Activated naive CD4-positive, alpha-beta T cell (primary cell): ENCODE measurements at places on chromosomes 2 and 18.

- DNase-seq: no peak
Observed at GRCh38 chr2:180208841-180209240, 201.7 kb upstream of the CWC22 start.

- DNase-seq: no peak
Observed at GRCh38 chr18:55794288-55795052, 206.5 kb upstream of the TCF4 start.

- no peak for DNase-seq
Observed at GRCh38 chr18:31977270-31977872, 34.4 kb upstream of the TRAPPC8 start.

- no peak for DNase-seq
Observed at GRCh38 chr2:39494784-39495251, 57.7 kb upstream of the MAP4K3 start.

DNA sequence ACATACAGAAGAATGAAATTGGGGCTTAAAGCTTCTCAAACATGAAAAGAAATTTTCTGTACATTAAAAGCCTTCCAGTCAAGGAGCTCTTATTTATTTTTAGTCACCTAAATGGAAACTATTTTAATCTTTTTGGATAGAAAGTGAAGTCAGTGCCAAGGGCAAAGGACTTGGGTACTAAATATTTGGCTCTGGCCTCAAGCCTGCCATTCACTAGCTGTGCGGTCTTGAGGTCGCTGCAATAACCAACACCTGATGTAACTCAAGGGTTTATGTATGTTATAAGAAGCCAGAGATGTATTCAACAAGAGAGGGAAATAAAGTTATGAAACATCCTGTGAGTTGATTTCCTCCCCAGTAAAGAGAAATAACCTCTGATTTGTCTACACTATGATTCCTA, 49.5 kb upstream of the LRATD1 start:
- no peak for DNase-seq

DNA sequence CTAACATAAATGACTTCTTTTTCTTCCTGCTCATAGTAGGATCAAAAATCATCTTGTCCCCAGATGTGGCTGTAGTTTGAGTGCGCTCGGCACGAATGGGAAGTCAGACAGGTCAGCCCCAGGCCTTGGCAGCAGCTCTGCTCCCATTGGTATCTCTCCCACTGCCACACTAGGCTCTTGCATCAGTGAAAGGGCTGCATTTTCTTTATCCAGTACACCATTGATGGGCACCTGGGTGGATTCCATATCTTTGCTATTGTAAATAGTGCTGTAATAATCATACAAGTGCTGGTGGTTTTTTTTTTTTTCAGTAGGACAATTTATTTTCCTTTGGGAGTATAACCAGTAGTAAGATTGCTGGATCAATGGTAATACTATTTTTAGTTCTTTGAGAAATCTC, 865.5 kb downstream of the CCDC85A start:
- DNase-seq: no peak

- DNase-seq: no peak
Observed at GRCh38 chr2:241116606-241117560, 14.8 kb upstream of the MTERF4 start.

- DNase-seq: no peak
Observed at GRCh38 chr2:145861940-145862339, 1342.0 kb upstream of the ZEB2 start.

- no peak for DNase-seq
Observed at GRCh38 chr18:36203360-36203895, 16.1 kb downstream of the MOCOS start.

- no peak for DNase-seq
Observed at GRCh38 chr2:134586326-134586965, 132.4 kb downstream of the TMEM163 start.

- DNase-seq: no peak
Observed at GRCh38 chr2:19224011-19224410, 134.4 kb downstream of the OSR1 start.

GRCh38 chr18:8835521-8835953, 130.2 kb downstream of the MTCL1 start:
- no peak for DNase-seq

DNA sequence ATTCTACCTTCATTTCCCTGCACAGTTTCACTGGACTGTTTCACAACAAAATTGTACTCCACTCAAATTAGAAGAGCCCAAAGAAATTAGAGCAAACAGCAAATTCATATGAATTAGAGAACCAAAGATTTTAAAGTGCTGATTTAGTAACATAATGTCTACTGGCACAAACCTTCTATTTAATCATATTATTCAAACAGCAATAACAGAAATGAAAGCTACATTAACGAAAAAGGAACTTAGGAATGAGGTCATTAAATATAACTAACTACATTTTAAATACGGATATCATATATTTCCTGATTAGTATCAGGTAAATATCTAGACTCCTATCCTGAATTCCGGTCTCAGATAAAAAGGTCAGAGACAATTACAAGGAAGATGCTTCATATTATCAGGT, 5.1 kb downstream of the C18orf32 start:
- DNase-seq: no peak

DNA sequence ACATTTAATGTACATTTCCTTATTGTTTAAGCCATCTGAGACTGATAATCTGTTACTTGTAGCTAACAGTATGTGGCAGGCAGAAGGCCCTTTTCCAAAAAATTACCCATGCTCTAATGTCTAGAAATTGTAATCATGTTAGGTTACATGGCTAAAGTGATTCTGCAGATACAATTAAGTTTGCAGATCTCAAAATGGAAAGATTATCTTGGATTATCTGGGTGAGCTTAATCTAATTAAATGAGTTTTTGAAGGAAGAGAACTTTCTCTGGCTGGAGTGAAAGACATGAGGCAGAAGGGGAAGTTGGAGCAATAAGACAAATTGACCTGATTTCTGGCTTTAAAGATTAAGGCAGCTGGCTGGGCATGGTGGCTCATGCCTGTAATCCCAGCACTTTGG, 76.3 kb downstream of the MBD2 start:
- DNase-seq: no peak

- DNase-seq: no peak
Observed at GRCh38 chr2:68837861-68838341, 33.3 kb downstream of the BMP10 start.

- no peak for DNase-seq
Observed at GRCh38 chr2:212770240-212770639, 231.6 kb upstream of the ERBB4 start.

DNA sequence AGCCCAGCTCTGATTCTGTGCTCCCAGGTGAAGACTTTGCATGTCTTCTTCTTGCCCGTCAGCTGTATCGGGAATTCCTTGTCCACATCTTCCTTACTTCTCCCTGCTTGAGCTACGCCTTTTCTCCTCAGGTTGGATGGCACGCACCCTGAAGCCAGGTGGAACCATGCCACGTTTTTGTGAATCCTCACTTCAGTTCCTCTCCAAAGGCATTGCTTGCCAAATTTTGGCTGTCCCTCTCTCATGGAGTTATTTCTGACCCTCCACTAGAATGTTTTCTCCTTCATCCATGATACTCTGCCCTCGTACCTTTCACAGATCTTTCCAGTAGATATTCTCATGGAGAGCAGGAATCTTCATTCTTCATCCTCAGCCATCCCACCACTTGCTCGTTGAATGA, 20.2 kb downstream of the ZCCHC2 start:
- no peak for DNase-seq

DNA sequence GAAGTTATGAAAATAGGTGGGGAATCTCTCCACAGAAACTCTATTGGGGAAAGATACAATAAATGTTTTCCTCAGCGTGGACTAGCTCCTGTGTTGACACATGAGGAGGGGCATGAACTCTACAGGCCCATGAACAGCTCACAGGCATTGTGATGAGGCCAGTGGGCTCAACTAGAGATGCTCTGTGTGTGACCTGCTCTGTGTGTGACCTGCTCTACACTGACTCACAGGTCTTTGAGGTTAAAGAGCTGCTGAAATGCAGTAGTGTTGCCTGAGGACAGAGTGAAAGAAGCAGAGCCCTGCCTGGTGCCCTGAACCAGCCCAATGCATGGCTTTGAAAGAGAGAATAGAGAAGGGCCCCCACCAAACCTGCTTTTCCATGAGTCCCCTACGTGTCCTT, 117.6 kb downstream of the MCFD2 start:
- no peak for DNase-seq

DNA sequence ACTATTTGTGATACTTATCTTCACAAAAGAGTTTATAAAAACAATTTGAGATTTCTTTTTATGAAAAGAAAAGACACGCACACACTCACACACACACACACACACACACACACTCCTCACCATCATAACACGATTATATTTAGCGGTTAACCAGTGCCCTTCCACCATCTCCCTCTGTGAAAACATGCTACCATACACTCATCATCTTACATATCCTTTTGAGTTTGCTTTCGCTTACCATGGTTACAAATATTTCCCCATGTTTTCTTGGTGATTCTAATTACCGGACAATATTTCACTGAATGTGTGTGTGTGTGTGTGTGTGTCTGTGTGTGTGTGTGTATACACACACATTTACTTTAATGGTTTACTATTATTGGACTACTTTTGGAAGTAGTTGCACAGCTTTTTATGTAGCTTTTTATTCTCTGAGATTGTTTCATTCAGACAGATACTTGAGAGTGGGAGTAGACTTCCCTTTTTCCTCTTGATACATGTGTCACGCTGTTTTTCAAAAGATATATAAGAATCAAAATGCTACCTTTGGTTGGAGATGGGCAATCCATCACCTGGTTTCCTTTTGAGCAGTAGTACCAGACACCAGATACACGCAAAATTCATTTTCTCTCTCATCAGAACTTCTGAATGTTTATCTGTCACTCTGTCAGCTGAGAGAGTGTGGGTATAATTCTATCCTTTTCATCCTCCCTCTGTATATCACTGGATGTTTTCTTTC, 138.1 kb downstream of the SETBP1 start:
- no peak for DNase-seq

- no peak for DNase-seq
Observed at GRCh38 chr2:86383844-86384243, 46.4 kb upstream of the REEP1 start.

- DNase-seq: no peak
Observed at GRCh38 chr18:43277164-43277600, at the start of gene SYT4. SYT4 (minus strand) TSS chr18:43277490; CDS start chr18:43277281, 209 bp downstream.

- no peak for DNase-seq
Observed at GRCh38 chr2:201642086-201642578, 1.2 kb downstream of the TMEM237 start.

GRCh38 chr2:220670511-220670910, 901.6 kb downstream of the EPHA4 start:
- no peak for DNase-seq

DNA sequence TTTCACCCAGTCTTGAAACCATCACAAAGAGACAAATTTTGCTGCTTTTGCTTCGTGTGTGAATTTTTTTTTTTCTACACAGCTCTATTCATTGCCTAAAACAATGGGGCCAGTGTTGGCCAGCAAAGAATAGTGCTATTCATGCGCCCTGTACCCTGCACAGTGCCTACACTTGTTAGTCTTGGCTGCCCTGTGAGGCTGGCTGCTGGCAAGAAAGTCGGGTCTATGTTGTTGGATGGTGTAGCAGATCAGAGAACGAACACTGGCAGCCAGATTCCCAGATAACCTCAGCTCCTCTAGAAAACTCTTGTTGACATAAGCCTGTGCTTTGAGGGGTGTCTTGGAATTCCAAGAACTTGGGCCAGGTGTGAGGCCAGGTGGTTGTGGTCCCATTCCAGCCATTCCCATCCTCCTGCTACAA, 455.7 kb upstream of the TCF4 start:
- no peak for DNase-seq

DNA sequence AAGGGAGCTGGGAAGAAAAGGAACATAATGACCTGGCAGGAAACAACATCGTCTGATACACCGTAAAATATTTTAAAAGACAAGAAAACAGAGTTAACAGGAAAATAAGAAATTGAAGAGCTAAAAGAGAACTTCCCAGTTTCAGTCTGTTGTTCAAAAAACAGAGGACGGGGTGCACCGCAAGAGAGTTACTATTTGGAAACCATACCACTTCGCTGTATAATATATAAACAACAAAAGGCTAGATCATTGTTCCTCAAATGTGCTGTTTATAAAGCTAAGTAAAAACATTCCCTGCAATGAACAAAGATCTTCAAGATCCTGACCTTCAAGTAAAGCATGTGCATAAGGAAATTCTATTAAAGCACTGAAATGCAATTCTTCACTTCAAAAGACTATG, 2.1 kb downstream of the PPP3R1 start:
- no peak for DNase-seq

- DNase-seq: no peak
Observed at GRCh38 chr2:117470311-117471095, 344.0 kb upstream of the DDX18 start.

GRCh38 chr2:70510313-70510712, 43.3 kb downstream of the TGFA start:
- no peak for DNase-seq

DNA sequence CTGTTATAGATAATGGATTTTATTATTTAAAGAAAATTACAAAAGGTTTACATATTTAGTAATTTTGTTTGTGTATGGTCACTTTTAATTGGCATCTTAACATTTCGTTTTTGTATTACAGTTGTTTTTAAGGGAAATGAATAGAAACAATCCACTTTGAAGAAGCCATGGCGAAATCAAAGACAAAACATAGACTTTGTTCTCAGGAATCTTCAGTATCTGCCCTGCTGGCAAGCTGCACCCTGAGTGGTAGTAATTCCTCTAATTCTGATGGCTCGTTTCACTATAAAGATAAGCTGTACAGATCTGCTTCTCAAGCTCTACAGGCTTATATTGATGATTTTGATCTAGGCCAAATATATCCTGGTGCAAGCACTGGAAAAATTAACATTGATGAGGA, 2.7 kb downstream of the C18orf54 start:
- no peak for DNase-seq

DNA sequence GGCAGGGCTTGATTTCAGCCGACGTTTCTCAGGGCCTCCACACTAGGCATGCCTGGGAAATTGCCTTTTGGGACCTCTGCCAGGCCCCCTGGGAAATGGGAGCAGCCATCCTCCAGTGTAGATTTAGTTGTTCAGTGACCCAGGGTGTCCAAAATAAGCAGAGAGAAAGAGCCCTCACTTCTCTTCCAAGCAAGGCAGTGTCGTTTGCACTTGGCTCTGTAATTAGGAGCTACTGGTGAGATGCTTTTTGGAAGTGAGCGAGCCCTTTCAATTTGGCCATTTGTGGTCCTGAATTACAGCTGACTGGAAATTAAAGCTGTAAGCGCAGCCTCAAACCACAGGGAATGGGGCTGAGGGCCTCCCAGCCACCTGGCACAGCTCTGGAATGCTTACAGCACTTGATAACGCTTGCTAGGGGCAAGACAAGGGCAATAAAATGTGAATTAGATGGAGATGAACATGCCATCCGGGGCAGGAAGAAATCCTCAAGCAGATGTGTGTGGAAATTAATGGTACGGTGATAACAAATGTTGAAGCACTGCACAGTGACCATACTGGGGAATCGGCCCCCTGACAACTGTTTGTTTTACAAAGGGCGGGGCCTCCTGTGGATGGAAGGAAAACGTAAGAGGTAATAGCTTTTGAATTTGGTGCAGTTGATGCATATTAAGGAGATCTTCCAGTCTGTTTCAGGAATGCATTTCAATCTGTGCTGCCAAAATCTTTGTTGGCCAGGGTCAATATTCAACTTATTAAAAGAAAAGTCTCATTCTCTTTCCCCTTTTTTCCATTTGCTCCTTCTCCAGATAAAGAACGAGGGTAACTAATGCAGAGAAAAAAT, 173.1 kb downstream of the UXS1 start:
- DNase-seq: no peak
